ENCODE measurements at places on chromosomes 1 and 21. TPM values are rescaled to one million over a fixed set of nuclear protein-coding genes. Genes with fewer than 3 reads are reported as not detected.
A peak's percentile ranks its signal among the peaks of the same experiment; 100 is the strongest.

- DNase-seq = no peak
Observed at GRCh38 chr1:41503538-41504113, 19.1 kb upstream of the EDN2 start.

GRCh38 chr1:212190169-212190568 lies 95.0 kb upstream of the PPP2R5A start:
- DNase-seq = no peak

DNA sequence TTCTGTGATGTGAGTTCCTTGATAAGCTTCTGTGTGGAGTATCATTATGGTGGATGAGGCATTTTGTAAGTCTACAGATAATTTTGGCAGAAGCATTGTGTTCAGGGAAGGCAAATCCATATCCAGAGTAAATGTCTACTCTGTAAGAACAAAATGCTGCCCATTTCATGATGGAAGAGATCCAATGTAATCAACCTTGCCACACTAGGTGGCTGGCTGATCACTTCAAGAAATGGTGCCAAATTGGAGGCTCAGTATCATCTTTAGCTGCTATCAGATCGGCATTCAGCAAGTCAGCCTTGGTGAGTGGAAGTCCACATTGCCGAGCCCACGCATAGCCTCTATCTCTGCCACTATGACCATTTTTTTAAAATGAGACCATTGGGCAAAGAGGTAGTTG lies 565.8 kb upstream of the USP24 start:
- DNase-seq = no peak

MIGA1 gene
- 15.0 TPM for total RNA-seq

JAK1 gene
- total RNA-seq = 54.8 TPM

DNA sequence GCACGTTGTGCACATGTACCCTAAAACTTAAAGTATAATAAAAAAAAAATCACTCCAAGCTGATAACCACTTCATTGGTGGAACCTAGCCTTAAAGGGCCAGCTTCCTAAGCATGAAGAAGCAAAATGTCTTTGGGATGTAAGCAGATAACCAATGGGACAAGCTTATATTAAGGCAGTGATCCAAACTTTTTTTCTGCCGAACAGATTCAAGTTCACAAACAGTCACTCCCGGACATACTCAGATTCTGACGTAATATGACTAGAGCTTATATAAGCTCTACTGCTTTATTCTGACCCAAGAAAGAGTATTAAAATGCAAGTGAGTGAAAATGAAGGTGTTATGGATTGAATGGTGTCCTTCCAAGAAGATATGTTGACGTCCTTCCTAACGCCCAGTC lies 44.9 kb upstream of the HIVEP3 start:
- DNase-seq = no peak

DNA sequence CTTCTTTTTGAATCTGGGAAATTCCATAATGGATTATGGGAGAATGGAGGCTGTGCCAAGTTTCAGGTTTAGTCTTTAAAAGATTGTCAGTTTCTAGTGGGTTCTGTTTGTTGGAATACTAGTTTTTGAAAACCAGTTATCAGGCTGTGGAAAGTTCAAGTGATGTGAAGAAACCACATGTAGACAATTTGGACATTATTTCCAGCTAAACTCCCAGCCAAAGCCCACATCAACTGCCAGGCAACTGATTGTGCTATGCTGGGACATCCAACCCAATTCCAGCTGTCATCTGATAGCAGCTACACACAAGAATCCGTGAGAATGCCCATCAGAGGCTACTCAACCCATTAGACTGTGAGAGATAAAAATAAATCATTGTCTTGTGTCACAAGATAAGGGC lies 546.1 kb upstream of the ADAMTS5 start:
- DNase-seq = no peak

- peak; percentile 88 for DNase-seq
Observed at GRCh38 chr1:30085811-30086770, 637.3 kb downstream of the MATN1 start.

RIPPLY3 gene
- total RNA-seq = 0.93 TPM

SDC3 gene
- total RNA-seq = 54.2 TPM

RGSL1 gene
- not detected for total RNA-seq

GRCh38 chr1:223225481-223225880 lies 82.4 kb upstream of the TLR5 start:
- DNase-seq = peak; percentile 42

GRCh38 chr1:19023787-19024186 lies 67.3 kb upstream of the IFFO2 start:
- DNase-seq = no peak

TMPRSS15 gene
- 4.1 TPM for total RNA-seq

DNA sequence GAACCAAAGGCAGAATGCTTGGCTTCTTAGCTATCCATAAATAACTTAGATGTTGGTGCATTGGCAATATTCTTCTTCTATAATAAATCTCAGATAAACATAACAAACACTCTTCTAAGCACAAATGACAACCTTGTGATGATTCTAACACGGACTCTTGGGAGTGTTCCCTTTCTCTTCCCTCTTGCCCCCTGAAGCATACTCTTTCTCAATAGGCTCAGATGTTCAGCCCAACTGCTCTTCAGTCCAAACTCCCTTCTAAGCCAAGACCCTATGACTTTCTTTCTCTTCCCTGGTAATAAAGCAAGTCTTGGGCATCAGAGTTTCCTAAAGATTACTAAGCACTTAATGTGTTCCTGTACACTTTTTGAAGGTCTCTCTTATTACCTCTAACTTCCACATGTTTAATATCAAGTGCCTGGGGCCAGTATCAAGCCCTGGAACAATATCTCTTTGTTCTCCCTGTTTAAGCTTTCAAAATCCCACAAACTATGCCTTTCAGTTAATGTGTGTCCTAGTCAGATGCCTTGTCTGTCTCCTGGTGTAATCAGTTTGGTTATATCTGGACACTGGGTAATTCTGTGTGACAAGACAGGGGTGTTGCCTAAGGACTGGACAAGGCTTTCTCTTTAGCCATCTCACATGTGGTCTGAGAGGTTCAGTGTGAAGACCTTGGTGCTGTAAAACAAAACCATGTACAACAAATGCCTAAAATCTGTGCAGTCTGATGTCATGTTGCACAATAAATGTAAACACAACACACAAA lies 92.9 kb upstream of the IVNS1ABP start:
- DNase-seq = no peak

DNA sequence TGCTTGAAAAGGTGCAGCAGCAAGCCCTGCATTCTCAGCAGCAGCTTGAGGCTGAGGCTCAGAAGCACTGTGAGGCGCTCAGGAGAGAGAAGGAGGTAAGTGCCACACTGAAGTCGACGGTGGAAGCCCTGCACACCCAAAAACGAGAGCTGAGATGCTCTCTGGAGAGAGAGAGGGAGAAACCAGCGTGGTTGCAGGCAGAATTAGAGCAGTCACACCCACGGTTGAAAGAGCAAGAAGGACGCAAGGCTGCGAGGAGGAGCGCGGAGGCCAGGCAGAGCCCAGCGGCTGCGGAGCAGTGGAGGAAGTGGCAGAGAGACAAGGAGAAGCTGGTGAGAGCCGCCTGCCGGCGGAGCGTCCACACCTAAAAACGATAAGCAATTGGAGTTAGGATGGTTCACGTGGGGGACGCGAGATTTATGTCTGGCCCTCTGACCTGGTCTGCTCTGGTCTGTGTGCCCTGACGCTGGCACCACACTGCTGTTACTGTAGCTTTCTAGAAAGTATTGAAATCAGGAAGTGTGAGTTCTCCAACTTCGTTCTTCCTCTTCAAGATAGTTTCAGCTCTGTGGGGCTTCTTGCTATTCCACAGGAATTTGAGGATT lies 26.7 kb upstream of the DIP2A start:
- DNase-seq = no peak

DNA sequence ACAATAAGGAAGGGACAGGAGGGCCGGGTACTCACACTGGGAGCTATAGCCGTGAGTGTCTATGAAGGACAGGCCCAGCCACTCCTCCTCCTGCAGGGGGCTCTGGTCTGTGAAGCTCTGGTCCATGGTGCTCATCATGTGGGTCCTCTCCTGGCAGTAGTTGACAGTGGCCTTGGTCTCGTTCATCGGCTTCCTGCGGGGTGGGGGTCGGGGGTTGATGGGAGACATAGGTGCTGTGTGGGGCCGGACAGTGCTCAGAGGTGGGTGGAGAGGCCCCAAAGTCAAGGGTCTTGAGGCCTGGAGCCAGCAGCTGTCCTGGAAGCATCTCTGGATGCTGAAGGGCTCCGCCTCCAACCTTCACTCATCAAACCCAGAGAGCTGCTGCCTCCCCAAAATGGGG lies 260.4 kb downstream of the PTPRU start:
- DNase-seq = no peak

F13B gene
- total RNA-seq = 0.48 TPM

PCP4 gene
- total RNA-seq = 20.3 TPM

NUF2 gene
- 7.3 TPM for total RNA-seq

HSPB7 gene
- total RNA-seq = 0.48 TPM

BNIPL gene
- total RNA-seq = 27.7 TPM

GRCh38 chr1:93980320-93981273 lies 71.4 kb upstream of the GCLM start:
- DNase-seq = no peak

GSTM5 gene
- total RNA-seq = 0.52 TPM

DNA sequence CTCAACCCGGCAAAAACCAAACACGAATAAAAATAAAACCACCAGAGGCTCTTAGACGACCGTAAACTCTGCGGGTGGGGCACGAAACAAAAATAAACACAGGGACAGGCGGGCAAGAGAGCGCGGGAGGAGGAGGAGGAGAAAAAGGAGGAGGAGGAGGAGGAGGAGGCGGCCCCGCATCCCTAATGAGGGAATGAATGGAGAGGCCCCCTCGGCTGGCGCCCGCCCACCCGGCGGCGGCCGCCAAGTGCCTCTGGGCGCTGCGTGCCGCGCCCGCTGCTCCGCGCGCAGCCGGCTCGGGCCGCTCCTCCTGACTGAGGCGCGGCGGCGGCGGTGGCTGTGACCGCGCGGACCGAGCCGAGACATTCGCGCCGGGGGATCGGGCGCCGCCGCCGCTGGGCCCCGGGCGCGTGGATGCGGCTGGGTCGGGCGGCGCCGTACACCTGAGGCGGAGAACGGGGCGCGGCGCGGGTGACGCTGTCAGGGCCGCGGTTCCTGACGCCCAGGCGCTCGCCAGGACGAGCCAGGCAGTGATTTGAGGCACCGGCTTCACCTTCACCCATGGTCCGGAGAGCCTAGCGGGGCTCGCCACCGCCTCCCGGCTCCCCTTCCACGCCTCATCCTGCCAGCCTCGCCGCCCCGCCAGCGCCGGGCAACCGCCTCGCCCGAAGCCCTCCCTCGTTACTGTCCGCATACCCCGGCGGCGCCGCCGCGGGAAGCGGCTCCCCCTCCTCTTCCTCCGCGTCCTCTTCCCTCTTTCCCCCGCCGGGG lies at the start of gene MARK1:
MARK1 (plus strand) TSS at position 229 of the 771 bp plus-strand sequence. CDS start 687 bp downstream, outside the sequence.
- peak; percentile 75 for DNase-seq

DNA sequence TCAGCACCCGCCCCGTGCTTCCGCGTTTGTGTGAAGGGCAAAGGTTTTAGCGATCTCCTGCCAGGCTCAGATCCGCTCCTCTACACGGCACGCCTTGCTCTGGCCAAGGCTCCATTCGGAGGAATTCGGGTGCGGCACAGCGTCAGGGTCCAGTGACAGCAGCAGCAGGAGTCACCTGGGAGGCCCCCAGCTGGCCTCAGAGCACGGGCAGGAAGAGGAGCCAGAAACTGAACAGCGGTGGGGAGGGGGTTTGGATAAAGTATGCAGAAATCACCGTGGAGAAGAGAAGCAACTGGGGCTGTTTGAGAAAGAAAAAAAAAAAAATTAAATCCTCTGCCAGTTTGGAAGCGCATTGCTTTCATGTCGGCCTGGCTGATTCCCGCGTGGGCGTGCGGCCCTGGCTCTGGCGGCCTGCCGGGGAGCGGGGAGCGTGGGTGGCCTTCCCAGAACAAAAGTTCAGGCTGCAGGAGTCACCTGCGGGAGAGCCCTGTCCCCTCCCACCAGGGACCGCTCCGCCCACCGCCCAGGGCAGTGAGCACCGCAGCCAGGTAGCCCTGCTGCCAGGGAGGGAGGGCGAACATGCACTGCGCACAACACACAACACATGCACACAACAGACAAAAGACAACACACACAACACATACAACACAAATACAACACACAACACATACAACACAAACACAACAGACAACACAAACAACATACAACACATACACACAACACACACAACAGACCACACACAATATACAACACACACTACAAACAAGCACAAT lies 107.6 kb downstream of the ETS2 start:
- peak; percentile 79 for DNase-seq

- DNase-seq = no peak
Observed at GRCh38 chr1:209414803-209415329, 168.6 kb upstream of the CAMK1G start.

GRCh38 chr1:88768816-88769215 lies 84.7 kb downstream of the PKN2 start:
- no peak for DNase-seq

DNA sequence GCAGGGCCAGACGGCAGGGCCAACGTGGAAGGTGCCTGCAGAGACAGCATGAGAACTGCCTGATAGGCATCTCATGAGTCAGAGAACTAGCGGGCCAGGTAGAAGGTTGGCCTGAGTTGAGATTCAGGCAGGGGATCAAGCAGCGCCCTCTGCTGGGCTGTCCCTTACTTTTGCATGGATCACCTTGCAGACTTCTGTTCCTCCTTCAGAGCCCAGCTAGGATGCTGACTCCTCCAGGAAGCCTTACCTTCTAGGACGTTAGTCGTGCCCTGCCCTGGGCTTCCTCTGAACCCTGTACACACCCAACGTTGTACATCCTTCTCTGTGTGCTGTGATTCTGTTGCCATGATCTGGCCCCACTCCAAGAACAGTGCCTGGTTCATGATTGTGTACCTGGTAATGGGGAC lies 231.3 kb upstream of the VAMP3 start:
- no peak for DNase-seq

C1orf105 gene
- total RNA-seq = not detected

ADAMTSL4 gene
- 24.6 TPM for total RNA-seq

S100A2 gene
- total RNA-seq = 0.75 TPM

SV2A gene
- 5.4 TPM for total RNA-seq

DNA sequence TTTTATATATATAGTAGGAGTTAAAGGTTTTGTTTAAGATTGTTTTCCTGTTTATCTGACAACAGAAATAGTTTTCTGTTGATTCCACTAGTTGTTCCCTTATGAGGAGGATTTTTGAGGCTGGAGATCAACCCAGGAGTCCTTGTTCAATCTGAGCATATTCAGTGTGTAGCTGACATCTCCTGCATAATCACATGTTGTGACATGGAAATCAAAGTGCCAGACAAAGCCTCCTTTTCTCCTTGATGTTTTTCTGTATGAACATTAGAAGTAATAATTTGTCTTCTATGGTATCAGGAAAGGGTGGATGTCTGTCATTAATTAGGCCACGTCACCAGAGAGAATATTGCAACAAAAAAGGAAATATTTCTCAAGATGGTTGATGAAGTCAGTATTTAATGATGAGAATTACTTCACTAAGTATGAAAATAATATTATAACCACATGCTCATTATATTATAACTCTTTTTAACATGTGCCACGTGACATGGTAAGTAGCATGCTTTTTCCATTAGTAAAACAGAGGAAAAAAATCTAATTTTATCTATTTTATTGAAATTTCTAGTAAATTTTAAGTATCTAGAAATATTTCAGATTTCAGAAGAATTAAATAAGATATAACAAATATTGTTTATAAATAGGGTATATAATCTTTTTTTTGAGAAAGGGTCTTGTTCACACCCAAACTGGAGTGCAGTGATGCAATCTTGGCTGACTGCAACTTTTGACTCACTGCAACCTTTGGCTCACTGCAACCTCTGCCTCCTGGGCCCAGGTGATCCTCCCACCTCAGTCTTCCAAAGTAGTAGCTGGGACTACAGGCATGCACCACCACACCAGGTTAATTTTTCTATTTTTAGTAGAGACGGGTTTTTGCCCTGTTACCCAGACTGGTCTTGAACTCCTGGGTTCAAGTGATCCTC lies 223.5 kb downstream of the HMCN1 start:
- DNase-seq = no peak

- no peak for DNase-seq
Observed at GRCh38 chr1:40708750-40709099, 17.2 kb downstream of the NFYC start.
